ENCODE measurements at places on chromosomes 6 and 20.

DNA sequence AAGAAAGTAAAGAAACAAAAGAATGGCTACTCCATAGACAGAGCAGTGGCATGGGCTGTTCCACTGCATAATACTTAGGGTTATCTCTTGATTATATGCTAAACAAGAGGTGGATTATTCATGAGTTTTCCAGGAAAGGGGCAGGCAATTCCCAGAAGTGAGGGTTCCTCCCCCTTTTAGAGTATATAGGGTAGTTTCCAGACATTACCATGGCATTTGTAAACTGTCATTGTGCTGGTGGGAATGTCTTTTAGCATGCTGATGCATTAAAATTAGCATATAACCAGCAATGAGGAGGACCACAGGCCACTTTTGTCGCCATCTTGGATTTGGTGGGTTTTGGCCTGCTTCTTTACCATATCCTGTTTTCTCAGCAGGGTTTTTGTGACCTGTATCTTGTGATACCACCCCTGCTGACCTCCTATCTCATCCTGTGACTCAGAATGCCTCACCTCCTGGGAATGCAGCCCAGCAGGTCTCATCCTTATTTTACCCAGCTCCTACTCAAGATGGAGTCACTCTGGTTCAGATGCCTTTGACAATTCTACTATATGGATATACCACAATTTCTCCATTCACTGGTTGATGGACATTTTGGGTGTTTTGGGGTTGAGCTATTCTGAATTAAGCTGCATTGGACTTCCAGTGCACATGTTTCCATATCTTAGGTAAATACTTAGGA, 280.6 kb downstream of the FARS2 start:
- no peak for DNase-seq

DNA sequence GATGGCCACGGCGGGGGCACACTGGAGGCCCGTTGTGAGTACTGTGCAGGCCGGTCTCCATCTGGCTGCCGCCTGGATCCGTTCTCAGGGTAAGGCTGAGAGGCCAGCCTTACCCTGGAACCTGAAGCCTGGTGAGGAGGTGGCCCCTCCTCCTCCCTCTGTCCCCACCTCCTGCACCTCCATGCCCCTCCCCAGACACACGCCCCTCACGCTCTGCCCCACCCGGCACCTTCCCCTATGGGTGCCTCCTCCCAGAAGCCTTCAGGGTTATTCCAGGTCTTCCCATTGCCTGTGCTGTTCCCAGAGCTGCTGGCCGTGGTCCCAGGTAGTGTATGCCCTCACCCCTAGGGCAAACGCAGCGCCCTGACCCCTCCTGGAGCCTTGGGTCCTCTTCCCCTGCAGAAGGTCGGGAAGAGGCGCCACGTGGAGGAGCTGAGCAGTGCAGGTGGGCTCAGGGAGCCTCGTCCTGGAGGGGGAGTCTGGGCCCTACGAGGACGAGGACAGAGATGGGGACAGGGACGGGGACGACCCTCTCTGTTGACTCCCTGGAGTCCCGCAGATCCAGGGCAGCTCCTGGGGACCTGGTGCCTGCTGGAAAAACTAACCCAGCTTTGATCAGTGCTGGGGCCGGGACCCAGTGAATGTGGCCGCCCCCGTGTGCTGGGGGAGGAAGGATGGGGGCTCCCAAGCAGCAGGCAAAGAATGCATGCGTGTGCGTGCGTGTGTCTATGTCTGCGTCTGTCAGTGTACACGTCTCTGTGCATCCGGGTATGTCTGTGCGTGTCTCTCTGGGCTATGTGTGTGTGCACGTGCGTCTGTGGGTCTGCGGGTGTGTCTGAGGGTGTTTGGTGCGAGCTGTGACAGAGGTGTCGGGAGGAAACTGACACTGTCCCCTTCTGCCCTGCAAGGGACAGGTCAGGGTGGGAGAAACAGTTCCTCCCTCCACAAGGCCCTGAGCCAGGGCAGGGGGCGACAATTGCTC, 8.2 kb upstream of the HRH3 start:
- DNase-seq, result no peak

- DNase-seq, result no peak
These were observed 96.9 kb downstream of the TCP11 start for GRCh38 chr6:35044145-35044745.

- no peak for DNase-seq
These were observed 2.5 kb upstream of the TNFRSF6B start for GRCh38 chr20:63693733-63694583.

DNA sequence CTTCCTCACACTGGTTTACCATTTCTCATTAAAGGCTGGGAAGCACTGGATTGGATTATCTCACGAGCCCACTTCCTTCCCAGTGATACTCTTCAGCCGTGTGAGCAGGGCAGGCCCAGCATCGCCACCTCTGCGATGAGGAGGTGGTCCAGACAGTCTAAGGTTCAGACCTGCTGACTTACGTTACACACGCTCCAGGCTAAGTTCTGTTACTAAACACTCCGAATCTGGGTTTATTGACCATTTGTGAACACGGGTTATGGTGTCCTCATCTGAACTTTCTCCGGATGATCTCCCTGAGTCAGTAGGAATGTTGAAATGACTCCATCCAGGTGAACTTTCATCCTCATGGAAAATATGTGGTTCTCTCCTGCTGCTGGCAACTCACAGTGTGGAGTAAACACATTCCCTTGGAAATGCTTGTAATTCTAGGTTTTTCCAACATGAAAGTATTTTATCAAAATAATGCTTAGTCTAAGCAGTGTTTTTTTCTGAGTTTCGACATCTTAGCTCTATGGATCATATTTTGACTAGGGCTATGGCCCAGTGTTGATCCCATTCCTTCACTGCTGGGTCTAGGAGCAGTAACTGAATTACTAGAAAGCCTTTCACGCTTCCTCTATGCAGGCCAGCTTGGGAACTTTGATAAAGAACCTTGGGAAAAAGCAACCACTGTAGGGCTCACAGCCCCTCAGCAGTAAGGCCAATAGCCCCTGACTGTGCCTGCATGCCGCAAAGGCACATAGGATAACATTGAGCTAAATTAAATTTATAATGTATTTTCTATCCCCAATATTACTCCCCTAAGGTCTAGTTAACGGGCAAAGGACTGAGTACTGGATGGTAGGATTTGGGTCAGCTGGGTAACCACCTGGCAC, 37.7 kb upstream of the PXDC1 start:
- no peak for DNase-seq

- DNase-seq, result no peak
These were observed 96.8 kb downstream of the PDE10A start for GRCh38 chr6:165566088-165566828.

DNA sequence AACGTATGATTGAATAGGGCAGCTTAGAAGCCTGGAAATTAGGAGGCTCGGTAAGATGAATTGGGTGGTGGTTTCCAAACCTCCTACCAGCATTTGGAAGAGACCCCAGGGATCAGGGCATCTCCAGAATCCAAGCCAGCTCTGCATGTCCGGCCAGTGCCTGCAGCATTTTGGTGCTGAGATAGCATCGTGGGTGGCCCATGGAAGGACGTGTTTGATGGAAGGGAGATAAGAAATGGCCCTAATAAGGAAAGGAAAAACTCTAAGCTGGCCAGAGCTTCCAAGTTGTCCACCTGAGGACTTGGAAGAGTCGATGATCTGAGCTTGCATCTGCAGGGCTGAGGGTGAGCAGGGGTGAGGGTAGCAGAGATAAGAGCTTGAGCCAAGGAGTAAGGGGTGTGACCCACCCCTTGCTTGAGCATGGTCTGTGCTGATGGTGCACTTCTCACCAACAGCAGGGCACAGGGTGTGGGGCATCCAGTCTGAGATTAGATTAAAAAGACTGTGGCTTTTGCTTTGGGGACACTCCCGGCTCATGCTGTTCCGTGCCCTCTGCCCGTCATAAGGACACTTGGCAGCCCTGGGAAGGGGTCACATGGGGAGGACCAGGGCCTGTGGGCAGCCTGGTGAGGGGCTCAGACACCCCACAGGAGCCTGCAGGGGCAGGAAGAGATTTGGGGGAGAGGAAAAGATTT, 213.2 kb downstream of the ERMARD start:
- DNase-seq, result no peak

- no peak for DNase-seq
These were observed 73.0 kb downstream of the EYA2 start for GRCh38 chr20:46967646-46968045.

- DNase-seq, result no peak
These were observed 54.9 kb upstream of the NT5E start for GRCh38 chr6:85394853-85395538.

DNA sequence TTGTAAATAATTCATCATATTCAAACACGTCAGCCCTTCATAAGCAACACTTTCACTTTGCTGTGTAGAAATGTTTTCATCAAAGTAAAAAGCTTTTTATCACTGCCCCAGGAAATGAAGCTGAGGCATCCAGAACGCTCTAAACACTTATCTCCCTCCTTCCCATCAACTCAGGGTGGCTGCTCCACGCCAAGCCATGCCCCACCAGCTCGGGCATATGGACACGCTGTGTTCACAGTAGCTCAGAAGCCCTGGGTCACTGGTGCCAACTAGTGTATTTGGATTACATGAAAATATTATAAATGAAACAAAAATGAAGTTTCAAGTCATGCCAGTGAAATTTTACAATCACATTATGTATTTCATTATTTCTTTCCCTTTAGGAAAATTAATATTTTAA, 10.3 kb downstream of the PDE10A start:
- DNase-seq, result no peak

DNA sequence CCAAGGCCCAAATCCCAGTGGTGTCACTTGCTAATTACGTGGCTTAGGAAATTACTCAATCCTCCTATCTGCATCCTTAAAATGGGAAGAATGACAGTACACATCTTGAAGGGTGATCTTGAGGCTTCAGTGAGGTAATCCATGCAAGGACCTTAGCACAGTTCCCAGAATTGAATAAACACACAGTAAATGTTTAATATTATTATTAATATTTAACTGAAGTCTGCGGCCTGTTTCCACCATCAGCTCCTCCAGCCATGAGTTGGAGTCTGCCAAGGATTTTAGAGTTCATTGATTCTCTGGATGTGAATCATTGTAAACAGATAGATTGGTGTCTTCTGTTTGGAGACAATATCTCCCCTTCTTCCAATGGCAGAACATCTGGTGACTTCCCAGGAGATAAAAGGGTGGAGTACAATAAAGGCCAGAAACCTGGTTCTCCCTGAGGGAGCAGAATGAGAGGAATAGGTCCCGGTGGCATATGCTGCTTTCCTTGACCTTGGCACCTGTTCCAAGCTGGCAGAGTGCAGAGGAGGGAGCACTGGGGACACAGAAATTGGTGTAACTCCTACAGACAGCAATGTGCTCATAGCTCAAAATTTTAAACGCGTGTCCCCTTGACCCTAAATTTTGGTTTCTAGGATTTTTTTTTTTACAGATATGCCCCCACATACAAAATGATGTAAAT, 25.4 kb downstream of the UNC5CL start:
- no peak for DNase-seq

DNA sequence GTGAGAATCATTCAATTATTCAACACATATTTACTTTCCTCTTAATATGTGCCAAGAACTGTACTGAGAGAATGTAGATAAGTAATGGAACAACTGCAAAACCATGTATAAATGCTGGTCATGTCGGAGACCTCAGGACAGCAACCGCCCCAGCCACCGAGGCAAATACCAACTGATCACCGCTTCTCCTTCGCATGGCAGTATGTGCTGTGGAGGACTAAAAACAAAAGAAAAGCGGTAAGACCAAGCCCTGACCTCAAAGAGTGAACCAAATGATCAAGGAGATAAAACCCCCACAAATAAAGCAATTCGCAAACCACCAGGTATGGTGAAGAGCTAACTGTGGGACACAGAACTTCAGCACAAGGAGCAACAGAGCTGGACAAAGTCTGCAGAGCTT, 104.3 kb downstream of the TRERF1 start:
- DNase-seq, result no peak

All from left ventricle myocardium inferior (tissue), 1 donor.